ENCODE measurements at places on chromosomes 5 and 9.

- no peak for DNase-seq
Measured at GRCh38 chr9:4583001-4583400, 79.1 kb upstream of the PLPP6 start.

- no peak for DNase-seq
Measured at GRCh38 chr5:3187771-3188425, 407.7 kb upstream of the IRX1 start.

- no peak for DNase-seq
Measured at GRCh38 chr9:8486095-8486494, 686.5 kb upstream of the DMAC1 start.

DNA sequence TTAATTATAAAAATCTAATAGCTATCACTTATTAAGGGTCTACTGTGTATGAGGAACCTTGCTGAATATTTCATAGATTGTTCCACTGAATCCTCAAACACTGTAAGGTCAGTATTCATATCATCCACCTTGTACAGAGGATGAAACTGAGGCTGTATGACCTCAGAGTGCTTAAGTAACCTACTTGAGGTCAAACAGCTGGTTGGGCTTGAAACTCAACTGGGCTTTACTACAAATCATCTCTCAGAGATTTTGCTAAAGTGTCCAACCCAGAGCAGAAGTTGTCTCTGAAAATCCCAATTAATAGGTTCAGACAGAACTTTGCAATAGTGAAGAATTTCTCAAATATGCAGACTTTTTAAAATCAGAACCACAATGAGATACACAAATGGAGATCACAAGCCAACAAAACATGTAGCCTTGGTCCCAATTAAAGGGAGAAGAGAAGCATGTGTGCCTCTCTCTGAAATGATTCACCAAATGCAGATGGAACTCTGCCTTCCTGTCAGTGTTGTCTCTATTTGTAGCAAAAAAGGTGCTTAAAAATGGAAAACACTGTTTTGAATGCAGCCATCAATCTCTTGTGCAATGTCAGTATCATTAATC is 131.4 kb downstream of the FAM114A2 start:
- DNase-seq: no peak

DNA sequence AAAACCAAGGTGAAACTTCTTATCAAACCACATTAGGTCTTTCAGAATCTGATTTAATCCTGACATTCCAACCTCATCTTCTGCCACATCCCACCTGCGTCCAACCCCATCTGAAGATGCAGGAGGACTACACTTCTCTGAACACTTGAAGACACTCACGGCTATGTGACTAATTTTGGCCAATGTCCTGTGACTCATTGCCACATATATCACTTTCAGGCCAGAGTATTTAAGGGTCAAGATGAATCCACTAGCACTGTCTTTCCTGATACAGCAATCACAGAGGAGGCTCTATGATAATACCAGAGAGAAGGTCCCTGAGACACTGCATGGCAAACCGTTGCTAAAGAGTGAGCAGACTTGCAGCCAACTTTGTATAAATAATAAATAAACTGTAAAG is 323.4 kb downstream of the NR2F1-AS1 start:
- no peak for DNase-seq

GRCh38 chr9:127058011-127058644 is 64.3 kb downstream of the ANGPTL2 start:
- DNase-seq: no peak

GRCh38 chr5:55360190-55360589 is 52.4 kb downstream of the MTREX start:
- no peak for DNase-seq

- no peak for DNase-seq
Measured at GRCh38 chr9:132927704-132928103, 16.7 kb downstream of the TSC1 start.

GRCh38 chr9:82606492-82607382 is 456.2 kb downstream of the RASEF start:
- DNase-seq: no peak

DNA sequence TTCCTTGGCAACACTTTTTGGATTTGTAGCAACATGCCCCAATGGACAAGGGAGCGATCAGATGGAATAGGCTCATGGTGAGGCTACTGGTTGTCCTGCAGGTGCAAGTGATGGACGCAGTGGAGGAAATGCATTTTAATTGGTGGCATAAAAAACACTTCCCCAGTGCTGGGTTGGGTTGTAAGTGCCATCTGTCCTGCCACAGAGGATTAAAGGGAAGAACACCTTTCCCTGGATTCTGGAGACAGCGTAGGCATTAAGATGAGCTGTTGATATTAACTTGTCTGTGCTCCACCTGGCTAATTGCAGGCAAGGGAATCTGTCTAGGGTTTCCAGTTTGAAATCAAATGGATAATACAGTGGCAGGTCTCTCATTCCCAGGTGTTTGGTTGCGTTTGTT is 173.4 kb downstream of the ZNF462 start:
- DNase-seq: no peak

GRCh38 chr5:87499478-87500410 is 87.0 kb upstream of the CCNH start:
- DNase-seq: no peak

- DNase-seq: no peak
Measured at GRCh38 chr9:123642291-123643278, 286.6 kb downstream of the CRB2 start.

DNA sequence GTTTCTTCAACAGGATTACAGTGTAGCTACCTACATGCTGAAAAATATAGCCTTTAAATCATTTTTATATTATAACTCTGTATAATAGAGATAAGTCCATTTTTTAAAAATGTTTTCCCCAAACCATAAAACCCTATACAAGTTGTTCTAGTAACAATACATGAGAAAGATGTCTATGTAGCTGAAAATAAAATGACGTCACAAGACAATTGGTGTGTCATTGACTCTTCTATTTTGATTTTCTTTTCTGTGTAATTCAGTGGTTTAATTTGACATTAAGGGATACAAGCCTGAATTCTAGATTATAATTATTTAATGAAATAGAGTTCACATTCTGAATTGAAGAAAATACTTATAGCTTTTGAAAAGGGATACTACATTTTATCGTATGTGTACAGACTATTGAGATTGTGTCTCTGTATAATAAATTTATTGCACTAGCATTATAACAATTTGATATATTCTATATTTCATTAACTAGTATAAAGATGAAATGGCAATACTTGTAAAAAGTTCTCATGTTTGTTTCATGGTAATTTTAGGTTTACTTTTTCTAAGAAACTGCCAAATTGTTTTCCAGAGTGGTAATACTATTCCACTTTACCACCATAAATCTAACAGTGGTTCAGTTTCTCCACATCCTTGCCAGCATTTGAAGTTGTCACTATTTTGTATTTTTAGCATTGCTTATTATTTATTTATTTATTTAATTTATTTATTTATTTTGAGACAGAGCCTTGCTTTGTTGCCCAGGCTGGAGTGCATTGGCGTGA is 18.7 kb downstream of the ANXA1 start:
- no peak for DNase-seq

GRCh38 chr5:152592416-152592815 is 187.3 kb upstream of the NMUR2 start:
- DNase-seq: no peak

GRCh38 chr9:120676767-120677402 is 37.4 kb downstream of the MEGF9 start:
- DNase-seq: no peak

Measured in stimulated activated CD4-positive, alpha-beta T cell treated with anti-CD3 and anti-CD28 coated beads, TNF-alpha, amount 100 ng/mL, for 24 hours (primary cell).